ENCODE measurements at places on chromosomes 1 and 21.

DNA sequence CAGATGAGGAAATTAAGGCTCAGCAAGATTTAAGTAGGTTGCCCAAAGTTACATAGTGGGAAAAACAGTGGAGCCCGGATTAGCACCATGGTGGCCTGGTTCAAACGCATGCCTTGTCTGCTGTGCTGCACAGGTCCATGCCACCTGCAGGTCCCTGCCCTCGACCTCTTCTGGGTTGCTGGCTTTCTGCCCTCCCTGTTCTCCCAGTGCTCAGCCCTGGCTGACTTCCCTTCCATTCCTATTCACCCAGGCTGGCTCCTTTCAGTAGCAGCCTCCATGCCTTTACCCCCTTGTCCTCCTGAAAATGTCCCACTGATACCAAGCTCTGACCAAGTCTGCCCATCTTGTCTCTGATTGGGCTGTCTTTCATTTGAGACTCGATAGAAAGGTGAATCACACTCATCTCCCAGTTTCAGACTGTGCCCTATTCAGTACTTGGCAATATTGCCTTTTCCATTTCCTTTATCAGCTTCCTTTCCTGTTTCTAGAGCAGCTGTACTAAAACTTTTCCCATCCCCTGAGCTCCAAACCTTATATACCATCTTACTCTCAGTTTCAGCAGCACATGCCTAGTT lies 75.8 kb downstream of the ST3GAL3 start:
- no peak for DNase-seq

- DNase-seq: no peak
Measured at GRCh38 chr21:41966041-41966833, 12.4 kb upstream of the C2CD2 start.

DNA sequence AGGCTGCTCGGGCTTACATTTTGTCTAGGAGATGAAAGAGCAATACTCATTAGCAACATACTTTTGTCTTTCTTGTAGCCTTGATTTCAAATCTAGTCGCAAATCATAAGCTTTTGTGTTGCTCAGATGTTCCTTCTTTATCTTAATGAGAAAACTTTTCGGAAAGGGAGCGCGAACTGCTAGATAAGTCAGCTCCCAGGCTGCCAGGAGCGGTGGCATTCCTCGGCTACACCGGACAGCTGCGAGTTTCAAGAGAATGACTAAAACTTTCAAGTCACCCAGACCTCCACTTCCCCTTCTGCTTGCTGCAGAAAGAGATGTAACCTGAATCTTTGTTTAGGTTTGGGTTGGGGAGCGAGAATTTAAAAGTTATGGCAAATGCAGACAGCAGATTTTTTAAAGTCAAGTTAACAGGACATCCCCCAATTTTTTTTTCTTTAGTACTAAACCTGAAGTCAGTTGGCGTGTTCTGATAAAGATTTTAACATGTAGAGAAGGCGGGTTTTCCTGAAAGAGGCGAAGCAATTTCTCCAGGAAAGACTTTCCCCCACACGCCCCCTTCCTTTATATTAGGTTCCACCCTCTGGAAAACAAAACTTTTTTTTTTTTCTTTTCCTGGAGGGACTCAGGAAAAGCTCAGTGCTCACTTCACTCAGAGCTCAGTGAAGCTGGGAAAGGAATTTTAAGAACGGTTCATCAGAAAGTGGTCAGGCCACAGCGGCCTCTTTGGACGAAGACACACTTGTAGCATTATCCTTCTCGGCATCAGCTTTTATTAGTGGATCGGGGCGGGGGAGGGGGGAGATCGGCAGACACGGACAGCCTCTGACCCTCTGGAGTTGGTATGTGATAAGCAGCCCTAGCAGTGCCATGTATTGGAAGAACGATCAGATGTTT lies at the start of gene LHX8:
Gene LHX8, plus strand, starts transcription at position 639 of the 897 bp plus-strand sequence. CDS start 2,227 bp downstream, outside the sequence.
- no peak for DNase-seq

DNA sequence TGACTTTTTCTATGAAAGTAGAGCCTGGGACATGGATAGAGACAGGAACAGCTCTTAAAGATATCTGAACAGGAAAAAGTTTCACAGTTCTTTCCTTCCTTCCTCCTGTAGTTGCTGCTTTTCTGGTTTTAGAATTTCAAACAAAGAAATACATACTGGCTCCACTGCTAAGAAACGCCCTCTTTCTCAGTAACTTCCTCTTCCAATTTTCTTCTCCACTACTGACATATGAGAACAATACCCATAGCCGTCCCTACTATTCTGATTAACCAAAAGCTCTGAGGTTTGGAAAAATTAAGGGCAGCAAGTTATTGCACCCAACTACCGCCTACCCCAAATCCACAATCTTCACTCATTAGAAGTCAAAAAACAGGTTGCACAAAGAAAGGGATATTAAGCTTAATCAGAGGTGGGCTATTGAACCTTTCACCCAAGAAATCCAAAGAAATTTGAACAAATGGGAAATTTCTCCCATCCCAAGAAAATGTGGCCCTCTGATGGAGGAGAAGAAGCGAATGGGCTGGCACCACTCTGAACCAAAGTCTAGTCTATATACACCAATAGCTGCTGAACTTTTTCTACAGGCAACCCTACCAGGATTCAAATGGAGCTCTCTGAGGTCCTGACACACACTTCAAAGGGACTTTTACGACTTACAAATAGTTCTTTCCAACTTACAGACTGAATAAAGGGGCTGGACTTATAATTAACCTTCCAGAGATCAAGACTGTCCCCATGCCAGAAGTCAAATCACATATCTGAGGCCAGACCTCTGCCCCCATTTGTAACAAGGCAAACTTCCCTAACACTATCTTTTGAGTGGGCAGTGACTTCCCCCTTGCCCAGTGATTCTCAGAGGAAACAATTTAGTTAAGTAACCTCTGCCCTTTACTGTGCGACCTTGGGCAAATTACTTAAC lies 1.7 kb downstream of the WASF2 start:
- DNase-seq: peak; percentile 83

GRCh38 chr1:207817778-207818751 lies 66.2 kb downstream of the CD46 start:
- no peak for DNase-seq

GRCh38 chr1:163038928-163039706 lies 30.0 kb upstream of the RGS4 start:
- no peak for DNase-seq

DNA sequence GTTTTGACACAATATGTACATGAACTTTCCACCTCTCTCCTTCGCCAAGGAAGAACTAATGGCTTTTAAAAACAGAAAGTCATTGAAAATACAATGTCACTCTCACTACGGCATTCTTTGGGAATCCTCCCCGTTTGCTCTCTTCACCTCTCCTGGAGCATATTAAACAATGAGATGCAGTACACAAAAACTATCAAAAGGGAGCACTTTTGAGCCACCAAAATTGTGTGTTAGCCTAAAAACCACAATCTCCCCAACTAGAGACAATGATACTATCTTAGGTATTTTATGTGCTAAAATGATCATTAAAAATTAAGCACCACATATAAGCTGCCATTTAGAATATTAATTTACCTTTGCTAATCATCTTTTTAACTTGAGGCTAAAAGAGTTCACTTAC lies 425.5 kb downstream of the KCTD3 start:
- DNase-seq: peak; percentile 2

GRCh38 chr1:160136121-160136925 lies 15.1 kb upstream of the ATP1A4 start:
- DNase-seq: no peak

DNA sequence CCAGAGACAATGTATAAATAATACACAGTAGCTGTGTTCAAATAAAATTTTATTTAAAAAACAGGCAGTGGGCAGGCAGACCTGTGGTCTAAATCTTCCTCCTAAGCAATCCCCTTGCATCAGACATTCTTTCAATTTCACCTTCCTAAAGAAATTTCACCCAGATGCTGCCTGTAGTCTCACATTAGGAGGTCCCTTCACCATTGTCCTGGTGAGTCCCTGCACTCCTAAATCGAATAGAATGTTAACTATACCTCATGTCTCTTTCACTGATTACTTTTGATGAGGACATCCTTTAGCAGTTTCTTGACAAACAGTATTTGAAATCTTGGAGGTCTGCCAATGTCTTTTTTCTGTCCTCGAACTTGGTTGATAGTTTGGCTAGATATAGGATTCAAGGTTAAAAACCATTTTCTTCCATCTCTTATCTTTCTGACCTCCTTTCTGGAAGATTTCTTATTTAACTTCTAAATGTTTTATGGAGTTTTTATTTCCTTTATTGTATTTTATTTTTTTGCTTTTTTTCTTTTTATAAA lies 77.5 kb downstream of the LPGAT1 start:
- no peak for DNase-seq

DNA sequence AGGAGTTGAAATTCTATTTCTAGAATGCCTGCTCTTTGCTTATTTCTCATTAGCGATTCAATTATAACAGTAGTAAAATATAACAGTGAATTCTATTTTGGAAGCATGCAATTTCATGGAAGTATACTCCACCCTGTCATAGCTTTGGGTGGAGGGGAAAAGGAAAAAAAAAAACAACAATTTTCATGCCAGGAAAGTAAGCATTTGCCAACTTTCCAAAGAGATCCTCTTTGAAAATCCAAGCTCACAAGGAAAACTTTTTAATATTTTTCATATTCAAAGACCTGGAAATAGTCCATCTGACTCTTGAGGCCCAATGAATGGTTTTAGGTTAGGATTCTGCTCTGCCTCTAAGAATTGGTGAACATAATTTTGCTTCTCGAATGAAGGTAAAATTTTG lies 134.5 kb downstream of the PTPN14 start:
- DNase-seq: no peak

DNA sequence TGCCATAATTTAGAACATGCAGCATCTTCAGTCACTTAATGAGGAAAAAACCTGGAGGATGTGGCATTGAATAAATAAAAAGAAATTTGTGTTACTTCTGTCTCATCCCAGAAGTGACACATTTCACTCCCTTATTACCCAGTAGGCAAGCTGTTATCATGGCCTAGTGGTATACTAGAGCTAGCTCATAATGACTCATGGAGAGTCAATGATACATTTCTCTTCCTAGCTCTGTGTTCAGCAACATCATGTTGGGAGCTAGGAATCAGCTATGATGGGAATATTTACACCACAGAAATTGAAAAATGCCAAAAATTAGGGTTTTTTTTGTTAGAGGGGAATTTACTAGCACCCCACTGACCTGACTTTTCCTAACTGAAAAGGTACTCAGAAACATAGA lies 182.7 kb downstream of the HMCN1 start:
- no peak for DNase-seq

DNA sequence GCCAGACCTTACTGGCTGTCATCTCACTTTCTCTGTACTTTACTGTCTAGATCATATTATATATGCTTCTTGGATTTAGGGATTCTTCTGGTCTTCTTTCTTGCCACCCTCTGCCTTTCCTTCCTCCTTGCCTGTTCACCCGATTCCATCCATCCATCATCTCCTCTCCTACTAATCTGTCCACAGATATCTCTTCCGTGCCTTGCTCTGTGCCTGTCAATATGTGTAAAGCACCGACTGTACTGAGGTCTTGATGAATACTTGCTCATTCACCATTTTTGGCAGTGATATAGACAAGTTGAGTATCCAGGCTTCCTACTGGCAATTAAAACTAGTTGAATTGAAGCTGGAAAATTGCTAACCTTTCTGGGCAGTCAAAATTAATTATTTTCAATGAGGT lies 8.1 kb downstream of the FMN2 start:
- no peak for DNase-seq

GRCh38 chr1:183583466-183583865 lies 6.8 kb downstream of the NCF2 start:
- DNase-seq: peak; percentile 91

DNA sequence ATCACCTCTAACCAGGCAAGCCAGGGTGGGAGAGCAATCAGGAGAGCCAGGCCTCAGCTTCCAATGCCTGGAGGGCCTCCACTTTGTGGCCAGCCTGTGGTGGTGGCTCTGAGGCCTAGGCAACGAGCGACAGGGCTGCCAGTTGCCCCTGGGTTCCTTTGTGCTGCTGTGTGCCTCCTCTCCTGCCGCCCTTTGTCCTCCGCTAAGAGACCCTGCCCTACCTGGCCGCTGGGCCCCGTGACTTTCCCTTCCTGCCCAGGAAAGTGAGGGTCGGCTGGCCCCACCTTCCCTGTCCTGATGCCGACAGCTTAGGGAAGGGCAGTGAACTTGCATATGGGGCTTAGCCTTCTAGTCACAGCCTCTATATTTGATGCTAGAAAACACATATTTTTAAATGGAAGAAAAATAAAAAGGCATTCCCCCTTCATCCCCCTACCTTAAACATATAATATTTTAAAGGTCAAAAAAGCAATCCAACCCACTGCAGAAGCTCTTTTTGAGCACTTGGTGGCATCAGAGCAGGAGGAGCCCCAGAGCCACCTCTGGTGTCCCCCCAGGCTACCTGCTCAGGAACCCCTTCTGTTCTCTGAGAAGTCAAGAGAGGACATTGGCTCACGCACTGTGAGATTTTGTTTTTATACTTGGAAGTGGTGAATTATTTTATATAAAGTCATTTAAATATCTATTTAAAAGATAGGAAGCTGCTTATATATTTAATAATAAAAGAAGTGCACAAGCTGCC lies 19.8 kb downstream of the CSF1 start:
- DNase-seq: no peak

DNA sequence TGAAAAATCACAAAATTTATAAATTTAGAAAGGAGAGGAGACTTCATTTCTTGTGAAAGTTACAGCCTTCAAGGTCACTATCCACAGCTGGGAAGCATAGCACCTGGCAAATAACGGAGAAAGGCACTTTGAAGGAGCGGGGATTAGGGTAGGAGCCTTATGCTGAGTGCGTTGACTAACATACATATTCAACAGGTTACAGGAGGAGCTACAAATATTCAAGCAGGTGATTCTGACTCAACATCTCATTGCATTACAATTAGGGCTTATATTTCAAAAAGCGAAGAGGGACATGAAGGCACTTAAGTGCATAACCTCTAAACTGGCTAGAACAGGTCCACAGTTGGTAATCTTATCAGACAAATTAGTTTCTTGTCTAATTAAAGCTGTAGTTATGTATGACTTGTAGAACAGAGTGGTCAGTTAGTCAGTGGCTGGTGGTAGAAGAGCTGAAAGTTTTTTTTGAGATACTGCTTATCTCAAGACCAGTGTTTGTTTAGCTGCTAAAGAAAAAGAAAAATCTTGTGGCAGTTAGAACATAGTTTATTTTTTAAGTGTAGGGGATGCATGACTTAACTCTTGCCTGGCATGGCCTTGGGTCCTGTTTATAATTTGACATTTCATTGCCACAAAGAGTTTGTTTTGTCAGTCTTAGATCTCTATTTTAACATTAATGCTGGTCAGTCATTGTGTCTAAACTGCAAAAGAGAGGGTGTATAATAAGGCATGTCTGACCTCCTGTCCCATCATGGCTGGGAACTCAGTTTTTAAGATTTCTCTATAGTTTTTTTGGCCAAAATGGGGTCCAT lies 311.5 kb downstream of the DUSP10 start:
- DNase-seq: no peak

DNA sequence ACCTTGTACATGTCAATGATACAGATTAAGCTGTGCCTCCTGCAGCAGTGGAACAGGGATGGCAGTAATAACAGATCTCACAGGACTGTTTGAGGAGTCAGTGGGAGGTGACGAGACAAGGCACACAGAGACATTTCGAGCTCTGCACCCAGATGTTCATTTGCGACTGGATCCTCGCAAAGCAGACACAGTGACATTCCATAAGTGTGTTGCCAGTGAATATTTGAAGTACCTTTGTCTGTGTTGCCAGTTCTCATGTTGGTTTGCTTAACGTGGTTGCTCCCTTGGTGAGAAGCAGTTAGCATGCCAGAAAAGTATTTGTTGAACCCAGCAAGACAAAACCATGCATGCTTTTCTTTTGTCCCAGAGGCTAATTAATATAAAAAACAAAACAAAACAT lies 67.0 kb downstream of the NID1 start:
- no peak for DNase-seq

GRCh38 chr1:201185527-201186128 lies 5.0 kb upstream of the IGFN1 start:
- DNase-seq: no peak

GRCh38 chr1:236284291-236284721 lies 2.5 kb upstream of the ERO1B start:
- DNase-seq: peak; percentile 47

All from suppressor macrophage treated with lipopolysaccharide for 4 hours (primary cell).